Stimulated activated CD8-positive, alpha-beta memory T cell treated with anti-CD3 and anti-CD28 coated beads, Interleukin-4, amount 100 ng/mL, for 24 hours (primary cell): ENCODE measurements at places on chromosomes 4 and X.
A peak's percentile ranks its signal among the peaks of the same experiment; 100 is the strongest.

DNA sequence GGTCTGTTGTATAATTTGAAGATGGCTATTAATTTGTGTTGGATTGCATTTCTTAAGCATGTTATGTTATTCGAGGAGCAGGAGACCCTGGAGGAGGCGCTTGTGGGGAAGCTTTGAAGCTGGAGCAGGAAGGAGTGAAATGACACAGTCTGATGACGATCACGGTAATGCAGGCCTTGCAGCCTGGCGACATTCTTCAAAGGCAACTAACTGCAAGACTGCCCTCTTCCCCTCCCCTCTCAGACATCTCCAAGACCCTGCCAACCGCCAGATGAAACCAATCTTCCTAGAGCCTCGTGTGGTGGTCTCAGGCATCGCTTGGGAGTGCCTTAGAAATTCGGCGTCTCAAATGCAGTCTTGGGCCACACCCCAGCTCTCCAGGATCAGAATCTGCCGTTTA, 16.1 kb downstream of the CLCN4 start:
- DNase-seq, result no peak

GRCh38 chrX:9885150-9885549, 82.0 kb upstream of the CLDN34 start:
- peak; percentile 42 for DNase-seq

- no peak for DNase-seq
These were observed 34.8 kb downstream of the DOCK11 start for GRCh38 chrX:118530219-118530911.

DNA sequence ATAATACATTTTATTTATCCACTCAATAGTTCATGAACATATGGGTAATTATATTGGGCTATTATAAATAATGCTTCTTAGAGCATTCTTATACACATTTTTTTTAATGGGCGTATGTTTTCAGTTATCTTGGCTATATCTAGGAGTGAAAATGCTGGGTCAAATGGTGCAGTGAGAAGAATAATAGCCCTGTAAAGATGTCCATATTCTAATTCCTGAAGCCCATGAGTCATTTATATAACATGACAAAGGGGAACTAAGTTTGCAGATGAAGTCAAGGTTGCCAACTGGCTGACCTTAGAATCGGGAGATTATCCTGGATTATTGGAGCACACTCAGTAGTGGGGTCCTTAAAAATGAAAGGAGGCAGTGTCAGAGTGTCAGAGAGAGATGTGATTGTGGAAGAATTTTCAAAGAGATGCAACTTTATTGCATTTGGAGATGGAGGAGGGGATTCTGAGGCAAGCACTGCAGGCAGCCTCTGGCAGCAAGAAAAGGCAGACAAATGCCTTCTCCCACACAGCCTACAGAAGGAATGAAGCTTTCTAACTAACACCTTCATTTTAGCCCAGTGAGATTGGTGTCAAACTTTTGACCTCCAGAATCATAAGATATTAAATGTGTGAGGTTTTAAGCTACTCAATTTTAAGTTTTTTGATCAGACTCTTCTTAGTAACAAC, 106.1 kb upstream of the HS3ST1 start:
- DNase-seq, result no peak

DNA sequence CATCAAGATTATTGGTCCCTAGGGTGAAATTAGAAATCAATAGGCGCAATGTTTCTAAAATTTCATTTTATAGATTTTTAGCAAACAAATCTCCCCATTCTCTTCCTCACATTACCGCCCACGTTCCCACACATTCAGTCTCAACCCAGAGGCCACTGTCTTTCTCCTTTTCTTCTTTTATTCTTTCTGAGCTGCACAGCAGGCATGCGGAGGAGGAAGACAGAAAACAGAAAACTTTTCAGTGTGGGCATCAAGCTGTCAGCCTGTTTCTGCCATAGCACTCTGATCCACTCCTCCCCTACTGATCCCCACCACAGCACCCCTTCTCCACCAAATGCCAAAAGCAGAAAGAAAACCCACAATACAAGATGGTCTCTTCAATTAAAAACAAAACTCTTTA, 94.8 kb upstream of the ADAMTS3 start:
- DNase-seq, result no peak

DNA sequence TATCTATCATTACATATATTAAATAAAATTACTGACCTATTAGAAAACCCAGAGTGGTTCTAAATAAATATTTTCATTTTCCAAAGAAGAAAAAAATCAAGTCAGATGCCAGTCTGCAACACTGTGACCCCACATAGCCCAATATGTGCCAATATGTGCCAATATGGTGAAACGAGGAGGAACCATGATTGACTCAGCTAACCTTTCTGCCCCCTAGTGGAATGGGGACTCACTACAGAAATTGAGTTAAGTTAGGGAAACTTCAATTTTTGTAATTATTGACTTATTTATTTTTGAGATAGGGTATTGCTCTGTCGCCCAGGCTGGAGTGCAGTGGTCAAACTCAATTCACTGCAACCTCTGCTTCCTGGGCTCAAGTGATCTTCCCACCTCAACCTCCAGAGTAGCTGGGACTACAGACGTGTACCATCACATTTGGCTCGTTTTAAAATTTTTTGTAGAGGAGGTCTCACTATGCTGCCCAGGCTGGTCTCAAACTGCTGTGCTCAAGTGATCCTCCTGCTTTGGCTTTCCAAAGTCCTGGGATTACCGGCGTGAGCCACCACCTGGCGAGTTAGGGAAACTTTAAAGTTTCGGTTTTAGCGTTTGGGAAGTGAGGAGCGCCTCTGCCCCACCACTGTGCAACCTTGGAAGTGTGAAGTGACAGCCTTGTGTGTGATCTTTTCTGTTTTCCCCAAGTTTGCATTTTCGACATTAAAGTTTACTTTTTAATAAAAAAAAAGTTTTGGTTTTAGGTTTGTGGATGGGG, 116.8 kb upstream of the SHISA3 start:
- DNase-seq, result no peak

DNA sequence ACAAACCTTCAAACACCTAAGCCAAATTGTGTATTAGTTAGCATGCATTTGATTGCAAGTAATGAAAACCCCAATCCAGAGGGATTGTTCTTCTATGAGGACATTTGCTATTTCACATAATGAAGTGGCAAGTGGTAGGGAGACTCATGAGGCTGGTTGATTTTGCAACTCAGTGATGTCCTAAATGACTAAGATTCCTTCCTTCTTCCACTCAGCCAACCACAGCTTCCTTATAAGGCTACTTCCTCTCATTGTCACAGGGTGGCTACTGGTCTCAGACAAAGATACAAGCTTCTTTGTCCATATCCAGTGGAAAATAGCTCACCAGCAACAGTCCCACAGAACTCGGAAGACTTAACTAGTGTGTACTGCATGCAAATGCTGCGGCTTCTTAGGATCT, 5.3 kb upstream of the OTC start:
- no peak for DNase-seq

DNA sequence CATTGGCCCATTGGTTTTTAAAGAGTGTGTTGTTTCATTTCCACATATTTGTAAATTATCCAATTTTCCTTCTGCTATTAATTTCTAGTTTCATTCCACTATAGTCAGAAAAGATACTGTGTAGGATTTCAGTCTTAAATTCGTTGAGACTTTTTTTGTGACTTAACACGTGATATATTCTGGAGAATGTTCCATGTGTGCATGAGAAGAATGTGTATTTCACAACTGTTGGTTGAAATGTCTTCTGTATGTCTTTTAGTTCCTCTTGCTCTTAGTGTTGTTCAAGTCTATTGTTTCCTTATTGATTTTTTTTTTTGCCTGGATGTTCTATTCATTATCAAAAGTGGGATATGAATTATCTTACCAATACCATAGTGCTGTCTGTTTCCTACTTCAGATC, 606.9 kb downstream of the RPA4 start:
- no peak for DNase-seq

GRCh38 chr4:11729548-11729947, 300.9 kb upstream of the HS3ST1 start:
- DNase-seq, result no peak

GRCh38 chr4:47615385-47615784, 130.3 kb downstream of the ATP10D start:
- DNase-seq, result no peak

DNA sequence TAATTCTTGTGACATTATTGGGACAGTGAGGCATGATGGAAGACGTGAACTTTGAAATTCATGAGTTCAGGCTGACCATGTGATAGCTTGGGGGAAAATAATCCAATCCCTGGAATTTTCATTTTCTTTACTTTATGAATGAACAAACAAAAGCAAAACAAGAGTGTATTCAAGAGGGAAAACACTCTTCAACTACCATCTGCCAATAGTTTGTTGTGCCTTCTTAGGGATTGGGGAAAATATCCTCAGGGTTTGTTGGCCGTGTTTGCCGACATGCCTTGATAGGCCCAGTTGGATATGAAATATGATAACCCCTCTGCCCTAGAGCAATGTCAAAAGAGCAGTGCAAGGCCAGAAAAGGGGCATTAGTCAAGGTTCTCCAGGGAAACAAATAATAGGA, 80.8 kb upstream of the CLNK start:
- DNase-seq, result no peak

DNA sequence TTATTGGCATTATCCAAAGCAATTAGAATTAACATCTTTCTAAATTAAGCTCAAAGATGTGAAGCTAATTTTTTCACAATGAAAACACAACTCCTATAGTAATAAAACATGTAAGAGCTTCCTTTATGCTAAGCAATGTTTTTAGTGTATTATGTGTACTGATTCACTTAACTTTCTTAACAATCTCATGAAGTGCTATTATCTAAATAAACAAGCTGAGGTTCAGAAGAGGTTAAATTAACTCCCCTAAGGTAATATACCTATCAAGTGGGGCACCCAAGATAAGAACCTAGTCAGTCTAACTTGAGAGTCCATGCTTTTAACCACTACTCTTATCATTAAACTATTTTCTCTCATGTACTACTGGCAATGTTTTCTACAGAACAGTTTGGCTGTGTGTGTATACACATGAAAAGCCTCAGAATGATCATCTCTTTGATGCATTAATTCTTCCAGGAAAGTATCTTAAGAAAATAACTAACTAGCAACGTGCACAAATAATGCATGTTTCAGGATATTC, 13.6 kb downstream of the G3BP2 start:
- no peak for DNase-seq

DNA sequence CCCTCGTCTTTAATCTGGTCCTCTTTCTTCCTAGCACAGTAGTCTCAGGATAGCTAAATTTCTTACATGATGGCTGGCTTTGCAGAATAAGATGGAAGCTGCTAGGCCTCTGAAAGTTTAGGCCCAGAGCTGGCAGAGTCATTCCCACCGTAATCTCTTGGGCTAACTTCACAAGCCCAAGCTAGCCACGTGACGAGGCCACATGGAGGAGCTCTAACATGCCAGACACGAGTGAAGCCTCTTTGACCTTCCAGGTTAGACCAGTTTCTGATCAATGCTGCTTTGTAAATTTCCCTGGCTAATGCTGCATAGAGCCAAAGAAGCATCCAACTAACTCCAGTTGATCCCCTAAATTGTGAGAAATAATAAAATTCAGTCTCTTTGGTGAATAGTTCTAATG, 9.5 kb upstream of the CENPE start:
- DNase-seq, result no peak

DNA sequence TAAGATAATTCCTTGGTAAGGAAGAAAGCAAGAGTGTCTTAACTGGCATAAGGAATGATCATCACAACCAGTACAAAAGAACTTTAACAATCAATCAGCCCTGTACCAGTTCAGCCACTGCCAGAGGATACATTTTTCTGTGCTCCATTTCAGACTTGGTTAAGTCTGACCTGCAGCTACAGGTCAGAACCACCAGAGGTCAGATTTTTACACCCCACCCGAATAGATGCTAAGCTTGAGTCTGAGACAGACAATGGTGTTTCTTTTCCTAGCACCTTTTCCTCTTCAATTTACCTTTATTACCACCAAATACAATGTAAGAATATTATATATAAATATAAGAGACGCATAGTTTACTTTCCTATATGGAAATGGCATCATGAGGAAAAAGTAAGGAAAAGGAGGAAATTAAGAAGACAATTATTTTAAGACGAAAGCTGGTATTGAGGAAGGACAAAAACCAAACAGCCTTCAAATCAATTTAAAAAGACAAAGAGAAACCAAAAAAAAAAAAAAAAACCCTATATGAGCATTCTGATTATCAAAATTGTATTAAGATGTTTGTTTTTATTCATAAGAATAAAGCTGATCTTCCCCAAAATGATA, 215.3 kb upstream of the TTC29 start:
- no peak for DNase-seq

GRCh38 chr4:47530801-47531200, 45.7 kb downstream of the ATP10D start:
- no peak for DNase-seq

DNA sequence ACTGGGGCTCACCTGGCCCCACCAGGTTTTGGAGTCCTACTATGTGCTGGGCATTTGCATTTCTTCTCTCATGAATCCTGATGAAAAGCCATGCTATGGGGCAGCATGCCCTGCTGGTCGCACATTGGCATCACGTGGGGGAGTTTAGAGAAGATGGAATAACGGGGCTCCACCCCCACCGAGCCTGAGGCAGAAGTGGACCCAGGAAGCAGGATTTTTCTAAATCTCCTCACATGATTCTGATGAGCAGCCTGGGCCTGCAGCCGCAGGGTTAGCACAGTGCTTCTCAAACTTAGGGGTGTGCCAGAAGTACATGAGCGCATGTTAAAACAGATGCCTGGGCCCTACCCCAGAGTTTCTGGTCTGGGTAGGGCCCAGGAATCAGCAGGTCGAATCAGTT, 4.6 kb upstream of the SORCS2 start:
- DNase-seq, result no peak

- no peak for DNase-seq
These were observed 72.5 kb upstream of the TAB3 start for GRCh38 chrX:30961387-30962174.

DNA sequence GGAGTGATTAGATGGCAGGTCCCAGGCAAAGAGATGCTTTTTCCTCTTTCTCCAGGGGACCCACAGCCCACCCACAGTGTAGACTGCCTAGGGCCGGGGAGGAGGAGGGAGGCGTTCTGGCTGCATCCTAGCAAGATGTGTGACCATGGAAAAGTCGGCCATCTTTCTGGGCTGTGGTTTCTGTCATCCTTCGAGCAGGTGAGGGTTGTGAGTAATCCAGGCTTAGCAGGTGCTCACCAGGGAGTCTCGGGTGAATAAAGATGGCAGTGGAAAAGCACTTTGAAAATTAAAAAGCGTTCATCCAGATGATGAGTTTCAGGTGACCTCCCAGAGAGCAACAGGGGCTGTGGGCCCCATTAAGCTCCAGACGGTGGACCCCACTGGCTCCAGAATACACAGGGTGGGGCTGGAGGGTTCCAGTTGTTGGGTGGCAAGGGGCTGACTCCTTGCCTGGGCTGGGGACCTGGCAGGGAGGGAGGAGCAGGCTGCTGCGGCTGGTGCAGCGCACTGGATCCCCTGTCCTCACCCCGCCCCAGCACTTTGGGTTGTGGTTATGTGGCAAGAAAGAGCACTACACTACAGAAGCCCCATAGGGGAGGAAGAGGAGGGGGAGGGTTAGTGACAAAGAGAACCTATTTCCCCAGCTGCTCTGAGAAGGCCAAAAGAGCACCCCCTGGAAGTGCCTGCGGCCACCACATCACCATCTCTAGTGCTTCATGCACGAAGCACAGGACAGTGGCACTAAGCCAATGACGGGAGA, 23.7 kb downstream of the ELF4 start:
- peak; percentile 62 for DNase-seq
